ENCODE measurements at places on chromosomes 6 and 20. TPM values are rescaled to one million over a fixed set of nuclear protein-coding genes. Genes with fewer than 3 reads are reported as not detected.

The TMC2 gene
- not detected for total RNA-seq

The BPI gene
- total RNA-seq, result 0.09 TPM

The OLIG3 gene
- total RNA-seq, result not detected

DNA sequence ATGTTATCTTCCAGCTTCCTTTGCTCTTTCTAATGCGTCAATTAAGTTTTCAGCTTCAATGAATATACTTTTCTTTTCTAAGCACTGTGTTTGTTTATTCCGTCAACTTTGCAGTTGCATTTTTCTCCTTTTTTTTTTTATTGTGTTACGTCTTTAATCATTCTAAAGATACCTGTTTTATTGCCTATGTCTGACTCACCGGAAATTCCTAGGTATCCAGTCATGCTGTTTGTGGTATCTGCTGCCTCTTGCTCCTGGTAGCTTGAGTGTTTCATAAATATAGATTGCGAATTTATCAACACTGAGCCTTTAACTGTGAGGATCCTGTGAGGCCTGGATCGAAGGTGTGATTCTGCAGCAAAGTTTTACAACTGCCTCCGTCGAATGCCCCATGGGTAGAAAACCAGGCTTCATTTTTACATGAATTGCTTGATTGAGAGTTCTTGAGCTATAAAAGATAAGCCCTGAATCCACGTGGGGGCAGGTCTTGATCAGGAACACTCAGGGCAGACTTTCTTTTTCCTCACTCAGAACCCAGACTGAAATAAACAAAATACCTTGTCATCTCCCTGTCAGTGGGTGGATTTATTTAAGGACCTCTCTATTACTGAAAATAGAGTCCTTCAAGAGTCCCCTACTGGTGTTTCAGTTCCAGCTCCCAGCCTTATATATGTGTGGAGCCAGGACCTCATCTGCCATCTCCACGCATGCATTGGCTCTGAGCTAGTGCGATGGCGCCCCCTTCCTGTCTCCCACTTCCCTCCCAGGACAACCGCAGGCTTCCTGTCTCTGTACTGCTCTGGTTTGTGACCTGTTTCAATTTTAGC, 60.1 kb upstream of the LRRC1 start:
- peak; percentile 85 for DNase-seq

GRCh38 chr6:166360243-166361076, 18.1 kb upstream of the SFT2D1 start:
- DNase-seq, result no peak

DNA sequence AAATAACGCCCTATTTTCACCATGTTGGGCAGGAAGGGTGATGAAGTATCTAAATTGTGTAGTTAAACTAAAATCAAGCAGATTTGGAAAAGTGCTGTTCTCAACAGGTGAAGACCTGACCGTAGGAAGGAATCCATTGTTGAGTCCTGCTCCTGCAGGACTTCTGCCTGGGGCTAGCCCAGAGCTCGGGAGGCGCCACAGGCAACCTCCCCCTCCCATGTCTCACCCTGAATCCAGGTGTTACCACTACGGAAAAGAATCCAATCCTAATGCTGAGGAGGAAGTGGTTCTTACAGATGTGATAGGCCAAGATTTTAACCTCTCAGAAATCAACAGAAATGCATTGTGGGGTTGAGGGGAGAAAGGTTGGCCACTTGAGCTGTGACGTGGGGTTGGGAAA, 30.2 kb downstream of the RAB22A start:
- no peak for DNase-seq

DNA sequence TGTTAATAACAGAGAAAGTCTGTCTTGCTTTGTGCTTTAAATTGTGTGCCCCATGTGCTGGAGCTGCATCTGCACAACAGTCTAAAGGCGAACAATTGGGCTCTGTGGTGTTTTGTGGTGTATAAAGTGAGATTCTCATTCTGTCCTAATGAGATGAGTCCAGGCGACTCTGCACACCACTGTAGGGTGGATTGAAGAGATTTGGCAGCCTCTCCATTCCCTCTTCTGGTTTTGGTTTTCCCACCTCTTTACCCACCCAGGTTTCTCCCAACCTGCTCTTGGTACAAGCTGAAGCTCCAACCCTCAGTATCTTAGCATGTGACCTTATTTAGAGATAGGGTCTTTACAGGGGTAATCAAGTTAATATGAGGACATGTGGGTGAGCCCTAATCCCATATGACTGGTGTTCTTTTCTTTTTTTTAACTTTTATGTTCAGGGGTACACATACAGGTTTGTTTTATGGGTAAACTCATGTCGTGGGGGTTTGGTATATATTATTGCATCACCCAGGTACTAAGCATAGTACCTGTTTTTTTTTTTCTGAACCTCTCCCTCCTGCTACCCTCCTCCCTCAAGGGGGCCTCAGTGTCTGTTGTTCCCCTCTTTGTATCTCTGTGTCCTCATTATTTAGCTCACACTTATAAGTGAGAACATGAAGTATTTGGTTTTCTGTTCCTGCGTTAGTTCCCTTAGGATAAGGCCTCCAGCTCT, 217.6 kb upstream of the DTNBP1 start:
- no peak for DNase-seq

Measured in Daoy (cell line).